Uterine smooth muscle cell (primary cell): ENCODE measurements at places on chromosomes 1 and 21. TPM values are rescaled to one million over a fixed set of nuclear protein-coding genes. Genes with fewer than 3 reads are reported as not detected.

The SOX13 gene
- 3.0 and 4.5 TPM in 2 replicates for total RNA-seq

The ADGRL2 gene
- 9.6 and 14.6 TPM in 2 replicates for total RNA-seq

The HNRNPCL2 gene
- total RNA-seq, result not detected in 2 replicates

The KCNC4 gene
- total RNA-seq, result 8.0 and 10.9 TPM in 2 replicates
